ENCODE measurements at places on chromosomes 13 and 19. TPM values are rescaled to one million over a fixed set of nuclear protein-coding genes. Genes with fewer than 3 reads are reported as not detected.

The ZNF665 gene
- 8.8 TPM for total RNA-seq

The CEACAM18 gene
- total RNA-seq: not detected

The CGB5 gene
- not detected for total RNA-seq

The HIF3A gene
- total RNA-seq: 222 TPM
